Body of pancreas (tissue), 4 donors: ENCODE measurements at places on chromosomes 2 and 18.
A peak's percentile ranks its signal among the peaks of the same experiment; 100 is the strongest.

- DNase-seq = peak; percentile 43
These were observed 868 bp downstream of the INO80D start for GRCh38 chr2:206084870-206085741.

- DNase-seq = no peak
These were observed 876.3 kb downstream of the BCL11A start for GRCh38 chr2:59677158-59677557.

DNA sequence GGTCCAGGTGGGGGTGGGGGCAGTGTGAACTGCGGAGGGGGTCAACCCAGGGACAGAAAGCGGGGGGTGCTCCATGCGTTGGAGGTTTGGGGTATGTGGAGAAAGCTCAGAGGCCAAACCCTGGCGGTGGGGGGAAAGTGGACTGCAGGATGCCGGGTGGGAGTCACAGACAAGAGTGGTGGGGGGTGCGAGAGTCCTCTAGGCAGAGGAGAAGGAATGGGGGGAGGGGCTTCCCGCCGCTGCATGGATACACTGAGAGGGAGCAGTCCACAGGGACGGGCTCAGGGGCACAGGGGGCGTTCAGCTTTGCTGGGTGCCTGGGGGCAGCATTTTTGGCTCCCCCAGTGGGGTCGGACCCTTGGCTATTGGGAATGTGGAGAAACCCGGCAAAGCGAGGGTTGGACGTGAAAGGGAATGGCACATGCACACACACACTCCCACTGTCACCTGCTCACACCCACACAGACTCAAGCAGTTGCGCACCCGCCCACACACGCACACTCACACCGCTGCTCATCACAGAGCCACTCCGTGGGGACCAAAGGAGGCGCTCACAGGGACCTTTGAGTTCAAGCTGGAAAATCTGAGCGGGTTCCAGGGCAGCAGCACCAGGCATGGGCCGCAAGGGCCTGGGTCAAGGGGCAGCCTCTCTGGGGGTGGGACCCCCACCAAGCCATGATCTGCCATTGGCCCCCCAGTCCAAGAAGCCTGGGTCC lies 7.7 kb downstream of the GBX2 start:
- DNase-seq = no peak

DNA sequence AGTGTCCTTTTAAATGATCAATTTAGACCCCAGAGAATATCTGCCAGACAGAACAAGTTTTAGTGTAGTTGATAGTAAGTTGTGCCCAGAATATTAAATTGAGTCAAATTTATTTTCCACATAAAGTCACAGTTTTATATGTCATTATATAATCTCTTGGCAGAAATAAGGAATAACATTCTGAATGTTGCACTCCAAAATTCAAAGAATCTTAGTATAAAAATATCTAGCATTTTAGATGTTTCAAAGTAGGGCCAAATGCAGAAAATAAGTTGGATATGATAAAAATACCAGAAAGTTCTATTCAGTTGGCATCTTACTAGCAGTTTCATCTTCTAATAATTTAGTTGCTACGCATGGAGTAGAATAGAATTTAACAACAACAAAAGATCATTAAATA lies 33.5 kb downstream of the SCN1A start:
- no peak for DNase-seq

DNA sequence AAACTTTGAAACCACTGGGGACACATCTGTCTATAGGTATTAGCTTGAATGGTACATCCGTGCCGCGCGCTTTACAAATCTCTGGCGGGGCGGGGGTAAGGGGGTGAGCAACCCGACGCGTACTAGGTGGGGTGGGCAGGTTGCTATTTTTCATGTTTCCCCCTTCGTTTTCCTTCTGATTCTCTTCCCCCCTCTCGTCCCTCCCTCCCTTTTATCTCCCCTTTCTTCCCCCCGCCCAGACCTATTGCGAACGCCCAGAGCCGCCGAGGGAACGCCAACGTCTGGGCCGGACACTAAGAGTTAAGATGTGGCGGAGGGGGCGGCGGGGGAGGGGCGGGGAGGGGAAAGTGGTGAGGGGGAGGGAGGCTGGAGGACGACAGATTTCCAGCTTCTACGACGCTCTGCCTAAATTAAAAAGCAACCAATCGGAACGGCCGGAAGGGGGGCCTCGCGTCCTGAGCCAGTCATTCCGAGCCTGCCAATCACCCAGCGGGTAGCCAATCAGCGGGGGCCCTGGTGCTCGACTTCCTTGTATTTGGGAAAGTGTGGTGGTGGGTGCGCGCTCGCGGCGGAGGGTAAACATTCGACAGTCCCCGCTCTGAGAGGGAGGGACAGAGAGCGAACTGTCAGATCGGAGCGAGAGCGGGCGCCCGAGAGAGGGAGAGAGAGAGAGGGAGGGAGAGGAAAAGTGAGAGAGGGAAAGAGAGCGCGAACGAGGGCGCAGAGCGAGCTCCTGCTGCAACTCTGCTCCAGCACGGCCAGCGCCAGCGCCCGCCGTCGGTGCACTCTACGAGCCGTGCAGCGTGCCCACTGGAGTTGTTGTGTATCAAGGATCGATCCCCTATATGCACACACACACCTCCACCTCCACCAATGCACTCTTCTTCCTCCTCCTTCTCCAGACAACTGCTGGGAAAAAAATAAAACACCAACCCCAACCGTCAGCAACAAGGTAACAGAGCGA lies at the start of gene POU3F3:
Gene POU3F3, plus strand, starts transcription at position 582 of the 964 bp plus-strand sequence. CDS start 1,396 bp downstream, outside the sequence.
- peak; percentile 61 for DNase-seq

- DNase-seq = no peak
These were observed 1676.4 kb upstream of the SLC39A10 start for GRCh38 chr2:193980599-193980998.

DNA sequence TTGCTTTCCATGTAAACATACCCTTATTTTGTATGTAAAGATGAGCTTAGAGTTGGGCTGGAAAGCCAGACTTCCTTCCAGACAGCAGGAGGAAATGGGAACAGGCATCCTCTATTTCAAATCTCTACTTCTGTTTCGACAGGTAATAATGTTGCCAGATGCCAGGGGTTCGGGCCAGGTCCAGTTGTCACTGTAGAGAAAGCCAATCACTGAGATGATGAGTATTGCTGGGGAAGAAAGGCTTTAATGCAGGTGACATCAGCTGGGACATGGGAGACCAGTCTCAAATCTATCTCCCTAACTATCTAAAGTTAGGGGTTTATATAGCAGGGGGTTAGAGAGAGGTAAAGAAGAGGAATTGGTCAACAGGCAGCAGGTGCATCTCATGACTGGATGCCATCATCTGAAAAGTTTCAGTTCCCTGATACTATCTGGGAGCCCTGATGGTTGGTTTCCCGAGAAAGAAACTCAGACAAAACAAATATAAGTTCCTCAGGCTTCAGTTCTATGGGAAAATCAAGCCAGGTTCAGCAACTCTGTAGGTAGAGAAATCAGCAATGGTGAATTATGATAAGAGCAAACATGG lies 9.3 kb upstream of the MTCL1 start:
- DNase-seq = no peak

GRCh38 chr2:121242175-121242875 lies 42.7 kb downstream of the TFCP2L1 start:
- no peak for DNase-seq

GRCh38 chr2:184644685-184645084 lies 46.4 kb downstream of the ZNF804A start:
- DNase-seq = no peak

DNA sequence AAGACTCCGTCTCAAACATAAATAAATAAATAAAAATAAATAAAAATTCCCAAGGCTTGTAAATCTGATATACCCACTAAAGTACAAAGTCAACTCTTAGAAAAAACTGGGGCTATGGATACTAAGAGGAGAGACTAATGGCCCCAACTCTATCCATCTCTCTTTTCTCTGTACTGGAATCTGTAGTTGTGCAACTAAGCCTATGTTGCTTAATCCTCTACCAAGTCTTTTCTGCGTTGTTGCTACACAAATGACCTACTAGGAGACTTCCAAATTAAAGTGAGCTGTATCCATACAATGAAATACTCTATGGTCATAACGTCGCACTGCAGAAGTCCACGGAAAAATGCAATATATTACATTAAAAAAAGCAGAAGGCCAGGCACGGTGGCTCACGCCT lies 8.1 kb downstream of the MRPS5 start:
- DNase-seq = no peak

DNA sequence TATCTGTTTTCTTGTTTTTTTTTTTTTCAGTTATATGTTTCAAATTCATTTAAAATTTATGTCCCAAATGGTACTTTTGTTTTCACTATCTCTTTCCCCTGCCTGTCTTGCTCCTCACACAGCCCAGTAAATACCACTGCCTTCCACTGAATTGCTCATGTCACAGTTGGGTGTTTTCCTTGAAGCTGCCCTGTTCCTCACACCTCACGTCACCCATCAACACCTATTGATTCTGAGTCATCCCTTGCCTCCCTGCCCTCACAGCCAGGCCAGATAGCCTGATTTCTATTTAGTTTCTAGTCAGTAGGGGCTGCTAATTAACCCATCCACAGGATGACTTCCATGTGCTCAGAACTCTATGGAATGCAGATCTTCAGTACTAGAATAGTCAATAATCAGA lies 25.3 kb downstream of the FSHR start:
- no peak for DNase-seq

- no peak for DNase-seq
These were observed 13.9 kb upstream of the SLC1A4 start for GRCh38 chr2:64975232-64975821.

DNA sequence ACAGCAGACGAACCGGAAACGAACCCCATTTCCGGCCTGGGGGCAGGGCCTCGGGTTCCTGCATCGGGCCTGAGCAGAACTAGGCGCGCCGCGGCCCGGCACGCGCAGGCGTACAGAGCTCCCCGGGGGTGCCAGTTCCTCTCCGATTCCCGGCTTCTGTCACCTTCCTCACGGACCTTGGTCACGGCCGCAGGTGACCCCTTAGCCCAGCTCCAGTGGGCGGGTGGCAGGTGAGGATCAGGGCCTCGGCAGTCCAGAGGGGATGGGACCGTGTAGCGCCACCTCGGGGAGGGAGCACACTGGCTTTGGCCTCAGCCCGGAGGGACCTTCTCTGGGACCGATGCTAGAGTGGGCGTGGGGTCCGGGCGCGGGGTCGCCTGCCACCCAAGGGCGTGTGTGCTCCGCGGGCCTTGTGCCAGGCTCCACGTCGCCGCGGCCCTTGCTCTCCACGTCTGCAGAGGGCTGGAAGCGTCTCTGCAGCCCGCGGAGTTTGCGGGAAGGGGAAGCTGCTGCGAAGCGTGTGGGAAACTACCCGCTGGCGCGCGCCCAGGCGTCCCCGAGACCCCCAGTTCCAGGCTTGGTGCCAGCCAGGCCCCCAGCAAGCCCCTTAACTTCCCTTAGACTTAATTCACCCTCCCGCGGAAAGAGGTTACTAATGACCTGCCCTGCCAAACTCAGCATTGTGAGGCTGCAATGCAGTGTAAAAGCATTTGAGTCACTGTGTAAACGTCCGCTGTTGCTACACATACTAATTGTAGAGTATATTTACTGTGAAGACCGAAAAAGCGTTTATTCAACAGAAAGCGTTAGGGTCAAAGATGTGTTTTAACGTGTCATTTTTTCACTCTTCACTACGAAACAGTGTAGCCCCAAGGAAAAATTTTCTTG lies at the start of gene TRAPPC12:
Gene TRAPPC12, plus strand, starts transcription at position 48 of the 888 bp plus-strand sequence. CDS start 7,930 bp downstream, outside the sequence.
- peak; percentile 90 for DNase-seq

DNA sequence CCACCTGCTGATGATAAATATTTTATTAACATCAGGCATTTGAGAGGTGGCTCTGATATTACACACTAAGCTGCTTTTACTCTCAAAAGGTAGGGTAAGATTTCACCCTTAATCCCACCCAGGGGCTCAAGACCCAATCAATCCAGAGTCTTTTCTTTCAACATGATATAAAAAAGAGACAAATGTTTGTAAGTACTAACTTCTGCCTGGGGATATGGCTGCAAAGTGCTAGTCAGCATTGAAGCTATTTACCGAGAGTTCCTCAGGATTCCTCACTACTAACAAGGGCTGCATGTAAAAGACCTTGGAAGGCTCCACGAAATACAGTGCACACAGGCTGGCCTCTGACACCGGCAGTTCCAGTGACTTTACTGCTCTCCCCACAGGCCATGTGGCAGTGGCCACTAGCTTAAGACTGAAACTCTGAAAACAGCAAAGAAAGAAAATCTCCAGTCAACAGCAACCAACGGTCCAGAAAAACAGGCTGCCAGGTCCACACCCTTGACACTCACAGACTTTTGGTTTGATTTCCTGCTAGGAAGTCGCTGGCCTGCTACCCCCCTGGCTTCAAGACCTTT lies 11.2 kb downstream of the MREG start:
- no peak for DNase-seq

- no peak for DNase-seq
These were observed 132.7 kb upstream of the NDUFV2 start for GRCh38 chr18:8969639-8970390.

GRCh38 chr18:69177702-69178101 lies 223.0 kb upstream of the DOK6 start:
- DNase-seq = no peak

DNA sequence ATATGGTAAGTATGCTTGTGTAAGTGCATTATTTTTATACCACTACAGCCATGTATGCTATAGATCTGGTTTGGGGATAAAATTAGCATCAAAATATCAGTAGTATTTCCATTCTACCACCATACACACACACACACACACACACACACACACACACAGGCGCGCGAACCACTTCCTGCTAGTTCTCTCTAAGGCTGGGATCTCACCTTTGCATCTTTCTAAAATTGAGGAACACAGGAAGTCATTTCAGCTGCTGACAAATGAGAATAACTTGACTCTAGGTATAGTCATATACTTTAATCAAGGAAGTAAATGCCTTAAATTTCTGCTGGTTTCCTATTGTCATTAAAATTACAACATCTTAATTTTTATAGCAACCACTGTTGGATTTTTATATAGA lies 72.5 kb downstream of the RBM43 start:
- no peak for DNase-seq

DNA sequence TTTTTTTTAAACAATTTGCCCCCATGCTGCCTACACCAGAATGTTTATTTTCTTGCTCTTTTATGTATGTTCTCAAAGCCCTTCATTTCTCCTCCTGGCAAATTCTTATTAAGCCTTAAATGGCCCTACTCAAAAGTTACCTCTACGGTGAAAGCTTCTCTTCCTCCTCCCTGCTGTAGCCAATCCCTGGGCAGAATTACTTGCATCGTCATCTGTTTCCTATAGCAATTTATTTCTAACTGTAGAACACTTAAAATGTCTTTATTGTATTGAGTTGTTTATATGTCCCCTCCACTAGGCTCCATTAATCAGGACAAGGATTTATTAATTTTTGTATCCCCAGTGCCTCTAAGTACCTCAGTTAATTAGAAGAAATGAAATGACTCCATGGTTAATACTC lies 2.5 kb upstream of the RAD51AP2 start:
- DNase-seq = no peak

DNA sequence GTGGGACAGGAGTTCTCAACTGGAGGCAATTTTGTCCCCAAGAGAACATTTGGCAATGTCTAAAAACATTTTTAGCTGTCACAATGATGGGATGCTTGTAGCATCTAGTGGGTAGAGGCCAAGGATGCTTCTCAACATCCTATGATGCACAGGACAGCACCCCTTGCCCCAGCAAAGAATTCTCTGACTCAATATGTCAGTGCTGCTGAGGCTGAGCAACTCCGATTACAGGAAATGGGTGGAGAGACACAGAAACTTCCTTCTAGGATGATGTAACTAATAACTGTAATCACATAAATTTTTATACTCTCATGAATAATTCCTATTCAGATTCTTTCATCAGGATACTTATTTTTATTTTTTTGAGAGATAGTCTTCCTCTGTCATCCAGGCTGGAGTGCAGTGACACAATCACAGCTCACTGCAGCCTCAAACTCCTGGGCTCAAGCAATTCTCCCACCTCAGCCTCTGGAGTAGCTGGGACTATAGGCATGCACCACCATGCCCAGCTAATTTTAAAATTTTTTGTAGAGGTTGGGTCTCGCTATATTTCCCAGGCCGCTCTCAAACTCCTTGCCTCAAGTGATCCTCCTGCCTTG lies 120.3 kb upstream of the ACAA2 start:
- DNase-seq = no peak

GRCh38 chr2:94994914-94995552 lies 30.5 kb upstream of the MAL start:
- no peak for DNase-seq
